ENCODE measurements at places on chromosomes 6 and 20.

- no peak for DNase-seq
These were observed 115.9 kb upstream of the F13A1 start for GRCh38 chr6:6436366-6436765.

- no peak for DNase-seq
These were observed 59.5 kb downstream of the LYRM4 start for GRCh38 chr6:5201271-5201670.

GRCh38 chr6:144334150-144334708, 49.1 kb downstream of the UTRN start:
- DNase-seq, result no peak

DNA sequence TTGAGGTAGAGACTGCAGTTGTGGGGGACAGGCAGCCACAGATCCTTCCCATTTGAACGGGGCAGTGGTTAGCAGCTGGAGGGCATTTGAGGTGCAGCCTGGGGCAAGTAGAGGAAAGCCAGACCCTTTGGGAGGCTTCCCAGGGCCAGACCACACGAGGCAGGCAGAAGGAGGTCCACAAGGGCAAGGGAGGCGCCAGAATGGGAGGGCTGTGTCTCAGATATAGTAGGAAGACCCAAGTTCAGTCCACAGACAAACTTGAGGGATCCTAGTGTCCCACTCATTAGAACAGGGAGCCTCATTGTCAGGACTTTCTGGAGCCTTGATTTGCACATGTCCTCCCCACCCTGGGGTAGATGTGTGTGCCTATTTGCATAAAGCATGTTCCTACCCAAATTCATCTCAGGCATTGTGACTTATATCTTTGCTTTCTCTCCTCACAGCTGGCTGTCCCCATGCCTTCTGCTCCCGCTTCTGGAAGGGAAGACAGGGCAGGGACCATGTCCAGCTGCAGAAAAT, 166.0 kb downstream of the VEGFA start:
- no peak for DNase-seq

GRCh38 chr20:18721551-18722115, 92.0 kb upstream of the SCP2D1 start:
- no peak for DNase-seq

DNA sequence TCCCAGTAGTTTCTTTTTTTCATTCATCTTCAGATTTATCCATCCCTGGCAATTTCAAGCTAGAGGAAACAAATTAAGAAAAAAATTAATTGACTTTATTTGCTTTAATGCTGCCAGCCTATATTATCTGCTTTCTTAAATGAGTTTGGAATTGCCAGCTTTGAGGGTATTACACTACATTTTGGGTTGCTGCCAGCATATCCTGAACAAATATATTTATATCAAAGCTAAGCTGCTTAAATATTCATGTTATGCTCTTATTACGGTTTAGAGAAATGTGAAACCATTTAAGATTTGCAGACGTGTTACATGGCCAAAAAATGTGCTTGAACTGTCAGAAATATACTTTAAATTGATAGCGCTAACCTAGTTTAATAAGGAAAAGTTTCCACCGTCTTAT, 59.7 kb downstream of the GRIK2 start:
- no peak for DNase-seq

- no peak for DNase-seq
These were observed 49.0 kb downstream of the RIPOR3 start for GRCh38 chr20:50642288-50642803.

- no peak for DNase-seq
These were observed 3.6 kb downstream of the HLA-DMB start for GRCh38 chr6:32937230-32937633.

DNA sequence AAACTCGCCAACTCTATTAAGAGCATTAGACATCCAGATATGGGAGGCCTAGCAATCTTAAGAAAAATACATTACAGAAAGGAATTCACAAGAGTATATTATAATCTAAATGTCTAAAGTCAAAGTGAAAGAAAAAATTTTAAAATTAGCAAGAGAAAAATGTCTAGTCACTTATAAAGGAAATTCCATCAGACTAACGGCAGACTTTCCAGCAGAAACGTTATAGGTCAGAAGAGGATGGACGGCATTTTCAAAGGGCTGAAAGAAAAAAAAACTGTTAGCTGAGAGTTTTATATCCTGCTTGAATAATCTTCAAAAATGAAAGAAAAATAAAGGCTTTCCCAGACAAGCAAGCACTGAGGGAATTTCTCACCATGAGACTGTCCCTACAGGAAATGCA, 269.0 kb downstream of the HDGFL1 start:
- DNase-seq, result no peak

DNA sequence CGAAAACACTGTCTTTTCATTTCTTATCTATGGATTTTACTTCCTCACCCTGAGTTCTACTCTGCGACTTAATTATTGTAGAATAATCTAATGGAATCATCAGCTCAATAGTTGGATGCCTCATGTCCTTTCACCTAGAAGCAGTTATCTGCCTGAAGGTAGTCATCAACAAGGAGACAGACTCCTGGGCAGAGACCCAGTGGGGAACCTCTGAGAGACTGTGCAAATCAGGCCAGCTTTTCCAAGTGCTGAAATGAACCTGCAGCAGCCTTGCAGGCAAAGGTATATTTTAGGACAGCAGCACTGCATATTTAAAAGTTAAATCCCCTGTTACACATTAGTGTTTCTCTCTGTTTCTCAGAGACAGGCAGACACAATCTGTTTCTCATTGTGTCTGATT, 99.7 kb upstream of the STMND1 start:
- DNase-seq, result no peak

- DNase-seq, result no peak
These were observed 4.1 kb upstream of the TPD52L1 start for GRCh38 chr6:125149256-125150144.

GRCh38 chr20:7291323-7291943, 523.9 kb downstream of the BMP2 start:
- no peak for DNase-seq

- no peak for DNase-seq
These were observed 164.8 kb downstream of the BACH2 start for GRCh38 chr6:90131614-90132423.

- DNase-seq, result no peak
These were observed 63.1 kb downstream of the SEC63 start for GRCh38 chr6:107894809-107895396.

- DNase-seq, result no peak
These were observed 21.8 kb downstream of the CAPN11 start for GRCh38 chr6:44180406-44180805.

GRCh38 chr6:2663123-2663522, 87.6 kb downstream of the MYLK4 start:
- DNase-seq, result no peak

DNA sequence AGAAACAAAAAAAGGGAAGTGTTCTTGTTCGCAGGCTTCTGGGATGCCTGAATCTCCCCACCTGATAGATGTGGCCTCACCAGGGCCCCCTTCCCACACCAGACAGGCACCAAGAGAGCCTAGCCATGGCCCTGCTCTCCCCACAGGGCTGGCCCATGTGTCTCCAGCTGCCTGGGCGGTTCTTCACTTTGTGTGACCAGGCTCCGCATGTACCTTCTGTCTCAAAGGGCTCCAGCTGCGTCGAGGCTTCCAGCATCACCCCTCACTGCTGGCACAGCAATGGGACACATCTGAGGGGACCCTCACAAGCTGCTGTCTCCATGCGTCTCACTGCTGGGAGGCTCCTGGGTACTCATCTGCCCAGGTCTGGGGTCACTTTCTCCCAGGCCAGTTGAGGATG, 362.9 kb downstream of the ZFAND3 start:
- no peak for DNase-seq

GRCh38 chr6:113782636-113783035, 74.5 kb upstream of the MARCKS start:
- no peak for DNase-seq

GRCh38 chr6:87588756-87589407, 905 bp downstream of the RARS2 start:
- no peak for DNase-seq

DNA sequence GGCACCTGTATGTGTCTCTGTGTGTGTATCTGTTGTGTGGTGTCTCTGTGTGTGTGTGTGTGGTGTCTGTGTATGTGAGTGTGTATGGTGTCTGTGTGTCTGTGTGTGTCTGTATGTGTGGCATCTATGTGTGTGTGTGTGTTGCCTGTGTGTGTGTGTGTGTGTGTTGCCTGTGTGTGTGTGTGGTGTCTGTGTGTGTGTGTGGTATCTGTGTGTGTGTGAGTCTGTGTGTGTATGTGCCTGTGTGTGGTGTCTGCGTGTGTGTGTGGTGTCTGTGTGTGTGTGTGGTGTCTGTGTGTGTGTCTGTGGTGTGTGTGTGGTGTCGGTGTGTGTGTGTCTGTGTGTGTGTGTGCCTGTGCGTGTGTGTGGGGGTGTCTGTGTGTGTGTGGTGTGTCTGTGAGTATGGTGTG, 31.7 kb upstream of the VEGFA start:
- DNase-seq, result no peak

GRCh38 chr6:121590438-121590837, 155.0 kb downstream of the GJA1 start:
- no peak for DNase-seq

DNA sequence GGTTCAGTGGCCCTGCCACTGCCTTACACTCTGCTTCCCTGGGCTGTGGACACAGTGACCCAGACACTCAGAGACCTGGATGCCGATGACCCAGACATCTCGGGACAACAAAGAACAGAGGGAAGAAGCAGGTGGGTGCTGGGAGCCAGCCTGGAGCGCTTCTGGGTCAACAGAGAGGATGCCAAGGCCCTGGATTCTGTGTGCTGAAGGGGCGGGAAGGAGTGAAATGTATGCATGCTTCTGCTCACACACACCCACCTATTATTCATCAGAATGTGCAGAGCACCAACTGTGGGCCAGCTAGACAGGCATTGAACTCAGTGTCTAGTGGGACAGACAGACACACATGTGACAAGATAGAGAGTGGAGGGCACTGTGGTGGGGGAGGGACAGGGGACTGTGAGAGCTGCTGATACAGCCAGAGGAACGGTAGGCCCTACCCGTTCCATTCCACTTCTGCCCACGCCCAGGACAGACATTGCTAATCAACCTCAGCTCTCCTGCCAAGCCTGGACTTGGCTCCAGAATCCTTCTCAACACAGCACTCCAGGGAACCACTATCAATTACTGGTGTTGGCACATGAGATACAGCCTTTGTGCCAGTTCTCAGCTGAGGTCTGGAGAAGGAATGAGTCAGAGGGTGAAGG, 20.2 kb downstream of the KCNK15 start:
- DNase-seq, result no peak

- no peak for DNase-seq
These were observed 20.8 kb downstream of the C20orf173 start for GRCh38 chr20:35508493-35509218.

GRCh38 chr6:128310451-128310850, 209.9 kb downstream of the PTPRK start:
- DNase-seq, result no peak

DNA sequence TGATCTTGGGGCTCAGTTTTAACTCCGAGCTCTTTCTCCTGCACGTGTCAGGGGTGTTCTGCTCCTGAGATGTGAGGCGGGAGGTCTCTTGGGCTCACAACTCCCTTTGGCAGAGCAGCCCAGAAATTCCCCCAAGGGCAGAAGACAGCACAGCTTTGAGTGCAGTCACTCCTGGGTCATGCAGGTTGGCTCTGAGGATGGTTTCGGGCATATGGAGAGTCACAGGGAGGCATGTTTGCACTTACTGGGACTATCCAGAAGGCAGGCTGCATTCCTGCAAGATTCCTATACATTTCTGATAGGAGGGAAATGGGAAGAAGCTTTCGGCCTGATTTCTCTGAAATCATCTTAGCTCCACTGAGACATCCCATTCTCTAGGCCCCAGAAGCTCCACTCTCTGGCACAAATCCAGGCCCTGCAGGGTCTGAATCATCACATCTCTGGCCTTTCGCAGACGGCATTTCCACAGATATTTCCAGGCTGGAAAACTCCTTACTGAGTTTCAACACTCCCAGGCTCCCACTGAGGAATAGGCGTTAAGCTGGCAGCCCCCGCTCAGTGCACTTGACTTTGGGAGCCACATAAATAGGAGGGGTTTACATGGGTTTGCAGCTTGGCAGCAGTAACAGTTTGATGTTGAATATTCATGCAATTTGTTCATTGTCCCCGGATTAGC, 39.7 kb downstream of the AGPAT4 start:
- DNase-seq, result no peak

- DNase-seq, result no peak
These were observed 1.0 kb downstream of the ARMH2 start for GRCh38 chr6:24797596-24798216.

GRCh38 chr6:141443668-141444289, 688.9 kb upstream of the GJE1 start:
- no peak for DNase-seq

GRCh38 chr20:11995805-11996567, 78.3 kb downstream of the BTBD3 start:
- DNase-seq, result no peak

DNA sequence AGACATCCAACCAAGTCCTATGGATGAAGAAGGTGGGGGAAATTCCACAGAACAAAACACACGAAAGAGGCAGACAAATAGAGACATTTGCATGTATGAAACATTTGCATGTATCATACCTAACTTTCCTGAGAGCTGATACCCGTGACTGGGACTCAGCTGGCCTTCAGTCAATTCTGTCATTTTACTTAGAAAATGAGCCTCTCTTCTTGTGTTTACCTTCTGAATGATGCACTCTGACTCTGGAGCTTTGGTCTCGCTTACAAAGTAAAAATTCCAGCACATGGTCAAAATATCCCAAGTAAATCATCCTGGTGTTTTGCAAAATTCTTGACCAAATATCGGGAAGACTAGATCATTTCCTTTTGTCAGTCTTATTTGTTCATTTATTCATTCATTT, 46.9 kb downstream of the MMUT start:
- no peak for DNase-seq

- DNase-seq, result no peak
These were observed 22.5 kb upstream of the C6orf58 start for GRCh38 chr6:127554435-127555006.

- DNase-seq, result no peak
These were observed 71.3 kb upstream of the STXBP5 start for GRCh38 chr6:147132889-147133288.

GRCh38 chr20:53306192-53306805, 287.3 kb downstream of the ZNF217 start:
- DNase-seq, result no peak

GRCh38 chr6:103335412-103335811, 1524.3 kb downstream of the HACE1 start:
- DNase-seq, result no peak

- no peak for DNase-seq
These were observed 83.6 kb downstream of the SMOC2 start for GRCh38 chr6:168524571-168525001.

DNA sequence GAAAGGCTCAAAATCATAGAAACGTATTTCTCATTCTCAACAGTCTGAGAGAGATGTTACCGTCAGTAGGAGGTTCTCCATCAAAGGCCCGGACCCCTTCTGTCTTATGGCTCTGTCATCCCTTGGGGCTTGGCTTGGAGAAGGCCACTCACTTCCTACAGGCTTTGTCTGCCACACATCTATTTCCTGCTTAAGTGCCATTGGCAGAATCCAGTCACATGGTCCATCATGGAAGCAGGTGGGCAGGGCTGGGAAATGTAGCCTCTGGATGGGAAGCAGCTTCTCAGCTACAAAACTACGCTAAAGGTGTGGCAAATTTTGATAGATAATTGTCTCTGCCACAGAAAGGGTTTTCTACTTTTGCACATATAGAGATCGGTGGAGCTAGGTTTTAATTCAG, 12.6 kb upstream of the ZFP64 start:
- peak; percentile 20 for DNase-seq

GRCh38 chr6:127748290-127748689, 152.6 kb downstream of the THEMIS start:
- no peak for DNase-seq
